ENCODE measurements at places on chromosomes 1 and 21.
A peak's percentile ranks its signal among the peaks of the same experiment; 100 is the strongest.

GRCh38 chr1:167428395-167428794, 89.9 kb downstream of the CD247 start:
- no peak for DNase-seq

DNA sequence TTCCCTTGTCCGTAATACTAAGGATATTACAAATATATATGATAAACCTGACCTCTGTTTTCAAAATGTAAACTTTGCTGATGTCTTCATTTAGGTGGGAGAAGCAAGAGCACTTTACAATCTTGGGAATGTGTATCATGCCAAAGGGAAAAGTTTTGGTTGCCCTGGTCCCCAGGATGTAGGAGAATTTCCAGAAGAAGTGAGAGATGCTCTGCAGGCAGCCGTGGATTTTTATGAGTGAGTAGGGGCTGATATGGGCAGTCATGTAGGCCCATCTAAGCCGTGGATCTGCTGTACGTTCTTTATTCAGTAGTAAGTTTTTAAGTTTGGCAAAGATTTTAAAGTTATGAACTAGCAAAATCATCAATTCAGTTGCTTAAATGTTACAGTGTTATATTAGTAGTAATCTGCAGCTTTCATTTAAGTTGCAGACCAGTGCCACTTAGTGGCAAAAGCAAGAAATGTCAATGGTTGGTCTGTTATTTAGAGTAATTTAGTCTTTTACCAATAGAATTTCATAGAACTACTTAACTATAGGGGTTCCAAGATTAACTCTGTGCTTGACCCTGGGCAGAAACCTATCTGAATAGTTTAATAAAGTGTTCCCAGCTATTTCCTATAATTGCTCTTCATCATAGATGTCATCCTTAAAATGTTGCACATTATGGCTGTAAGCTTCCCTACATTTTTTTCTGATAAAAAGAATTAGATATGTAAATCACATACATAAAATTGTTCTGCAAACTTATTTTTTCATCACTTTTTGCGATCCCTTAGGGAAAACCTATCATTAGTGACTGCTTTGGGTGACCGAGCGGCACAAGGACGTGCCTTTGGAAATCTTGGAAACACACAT, 21.3 kb downstream of the GPSM2 start:
- no peak for DNase-seq

GRCh38 chr1:226643177-226643576, 94.6 kb downstream of the STUM start:
- no peak for DNase-seq

DNA sequence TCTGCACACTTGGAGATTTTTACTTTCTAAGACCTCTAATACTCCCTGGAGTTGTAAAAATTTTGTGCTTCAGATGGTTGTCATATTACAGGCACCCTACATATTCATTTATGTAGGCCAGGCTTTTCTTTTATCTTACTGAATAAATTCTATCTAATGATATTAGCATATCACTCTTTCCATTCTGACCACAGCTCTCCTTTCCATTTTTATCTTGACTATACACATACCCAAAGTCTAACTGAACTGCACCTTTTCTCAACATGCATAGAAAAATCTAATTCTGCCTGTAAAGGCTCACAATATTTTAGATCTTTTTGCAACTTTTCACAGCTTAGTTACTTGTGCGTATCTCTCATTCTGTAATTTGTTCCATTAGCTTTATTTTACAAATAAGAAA, 52.7 kb upstream of the TSHB start:
- DNase-seq, result no peak

DNA sequence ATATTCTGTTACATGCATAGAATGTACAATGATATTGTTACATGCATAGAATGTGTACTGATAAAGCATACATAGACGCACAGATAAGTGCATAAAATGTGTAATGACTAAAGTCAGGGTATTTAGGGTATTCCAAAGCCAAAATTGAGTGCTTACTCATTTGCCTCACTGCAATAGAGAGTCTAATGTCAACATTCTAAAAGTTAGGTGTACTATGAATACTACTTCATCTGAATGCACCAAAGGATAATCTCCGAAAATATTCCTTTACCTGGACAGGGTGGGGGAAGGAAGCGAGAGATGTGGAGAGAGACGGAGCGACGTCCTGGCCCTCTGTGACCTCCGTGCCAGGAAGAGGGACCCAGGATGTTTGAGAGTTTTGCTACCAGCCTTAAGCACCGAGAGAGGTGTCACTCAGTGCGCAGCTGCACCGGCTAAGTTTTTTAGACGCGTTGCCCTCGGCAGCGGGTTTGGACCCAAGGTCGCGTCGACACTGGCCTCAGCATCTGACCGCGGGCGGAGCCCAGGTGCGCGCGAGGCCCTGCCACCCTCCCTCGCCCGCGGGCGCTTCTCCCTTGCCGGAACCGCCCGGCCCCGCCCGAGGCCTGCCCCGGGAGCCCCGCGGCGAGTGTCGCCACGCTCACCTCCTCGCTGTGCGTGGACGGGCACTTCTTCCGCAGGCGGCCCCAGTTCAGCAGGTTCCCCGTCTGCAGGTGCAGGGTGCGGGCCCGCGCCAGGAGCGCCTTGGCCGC, 660 bp downstream of the GCLM start:
- peak; percentile 76 for DNase-seq
